ENCODE measurements at places on chromosomes 13 and 19. TPM values are rescaled to one million over a fixed set of nuclear protein-coding genes. Genes with fewer than 3 reads are reported as not detected.

Gene CLASRP
- 49.8 TPM for total RNA-seq

Gene PEAK3
- total RNA-seq = 0.26 TPM

Gene HCST
- total RNA-seq = 4.5 TPM

Gene PRX
- total RNA-seq = 6.1 TPM

Gene OVOL3
- total RNA-seq = not detected

Gene KLK12
- total RNA-seq = not detected

Gene ADGRE1
- 1.0 TPM for total RNA-seq

Gene SYT5
- not detected for total RNA-seq

Gene ZNF28
- 6.1 TPM for total RNA-seq

Gene LSR
- total RNA-seq = 37.8 TPM

Gene ZNF575
- 2.8 TPM for total RNA-seq

Gene SPTBN4
- 7.0 TPM for total RNA-seq

Gene CDC42EP5
- total RNA-seq = 39.8 TPM

Gene SCN1B
- total RNA-seq = 15.2 TPM

Gene PNMA8A
- 20.4 TPM for total RNA-seq

Gene MVB12A
- 12.6 TPM for total RNA-seq

Gene MBD3L3
- total RNA-seq = not detected

Gene KANK3
- 36.6 TPM for total RNA-seq

Gene ZNF611
- total RNA-seq = 22.9 TPM

Gene ZNF536
- total RNA-seq = 2.8 TPM

Gene YIF1B
- total RNA-seq = 16.8 TPM

Gene S1PR4
- not detected for total RNA-seq

Gene CPB2
- 0.28 TPM for total RNA-seq

Gene FFAR3
- not detected for total RNA-seq

Gene SSC5D
- total RNA-seq = 50.8 TPM

Gene TLE6
- total RNA-seq = 1.1 TPM

Gene ZNF865
- 3.2 TPM for total RNA-seq

Gene SHC2
- total RNA-seq = 3.3 TPM

Gene CABP5
- not detected for total RNA-seq

Gene IFNL1
- total RNA-seq = not detected

Gene ZNF177
- 4.4 TPM for total RNA-seq

Gene MAP1S
- 22.0 TPM for total RNA-seq

Gene CBLC
- total RNA-seq = 0.29 TPM

Gene MYH14
- total RNA-seq = 0.77 TPM

Gene PCID2
- total RNA-seq = 35.9 TPM

Gene ZNF45
- total RNA-seq = 33.0 TPM

Gene PRKCSH
- 189 TPM for total RNA-seq

Gene LILRB3
- total RNA-seq = 3.0 TPM

Gene SBK3
- 0.35 TPM for total RNA-seq

Gene KISS1R
- total RNA-seq = not detected

Gene EMC10
- total RNA-seq = 55.1 TPM

Gene ZNF677
- total RNA-seq = 12.9 TPM

Gene TBC1D4
- 20.7 TPM for total RNA-seq

Gene PALM3
- not detected for total RNA-seq

Gene ZFR2
- total RNA-seq = not detected

Gene NDUFA7
- 6.9 TPM for total RNA-seq

Gene FGF22
- total RNA-seq = not detected

Gene TYROBP
- total RNA-seq = 1.3 TPM

Gene AKT2
- 151 TPM for total RNA-seq

Gene COX7A1
- 4.7 TPM for total RNA-seq

Gene TEX30
- 11.9 TPM for total RNA-seq

Gene LMTK3
- total RNA-seq = not detected

Gene CEACAM8
- total RNA-seq = not detected
